ENCODE measurements at places on chromosomes 1 and 21. TPM values are rescaled to one million over a fixed set of nuclear protein-coding genes. Genes with fewer than 3 reads are reported as not detected.

GRCh38 chr1:11590395-11590794 is 63.8 kb downstream of the FBXO2 start:
- DNase-seq, result no peak

DNA sequence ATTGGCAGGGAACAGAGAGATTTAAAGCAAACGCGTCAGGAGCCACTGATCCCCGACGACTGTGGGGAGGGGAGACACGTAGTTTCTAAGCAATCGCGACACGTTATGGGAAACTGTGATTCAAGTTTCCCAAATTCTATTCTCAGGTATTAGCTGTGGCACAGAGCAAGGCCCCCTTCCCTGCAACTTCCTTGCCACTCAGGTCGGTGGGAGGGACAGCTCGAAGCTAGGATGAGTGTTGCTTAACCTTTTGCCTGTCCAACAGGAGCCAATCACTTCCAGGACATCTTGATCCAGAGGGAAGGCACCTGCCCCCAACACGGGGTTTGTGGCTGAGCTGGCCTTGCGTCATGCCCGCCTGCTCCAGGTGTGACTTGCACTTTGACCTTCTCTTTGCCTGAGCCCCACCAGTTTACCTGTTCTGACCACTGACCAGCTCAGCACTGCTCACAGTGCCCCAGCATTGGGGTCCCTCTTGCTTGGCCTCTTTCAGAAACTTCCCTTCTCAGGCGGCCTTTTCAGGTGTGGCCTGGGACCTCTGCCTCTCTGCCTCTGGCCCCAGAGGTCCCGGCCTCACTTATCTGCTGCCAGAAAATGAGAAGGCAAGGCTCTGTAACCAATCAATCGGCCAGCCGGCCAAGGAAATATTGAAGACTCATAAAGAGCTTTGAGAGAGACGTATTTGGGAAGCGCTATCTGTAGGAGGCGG is 24.6 kb downstream of the TEX35 start:
- peak; percentile 67 for DNase-seq

GRCh38 chr1:226481133-226481532 is 67.4 kb upstream of the STUM start:
- DNase-seq, result no peak

DNA sequence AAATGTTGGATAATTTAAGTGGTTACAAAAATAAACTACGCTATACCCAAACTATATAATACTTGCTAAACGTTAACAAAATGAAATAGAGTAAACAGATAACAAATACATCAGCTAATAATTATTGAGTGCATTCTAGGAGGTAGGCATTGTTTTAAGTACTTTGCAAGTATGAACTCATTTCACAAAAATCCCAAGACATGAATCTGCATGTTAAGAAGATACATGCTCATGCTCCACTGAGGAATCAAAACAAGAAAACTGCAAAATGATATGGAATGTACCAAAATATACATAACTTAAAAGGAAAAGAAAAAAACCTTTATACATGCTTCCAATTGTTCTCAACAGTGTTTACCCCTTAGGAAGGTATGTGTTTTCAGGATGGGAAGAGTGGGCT is 2.5 kb downstream of the FRRS1 start:
- no peak for DNase-seq

- no peak for DNase-seq
Measured at GRCh38 chr1:183137782-183138181, 48.3 kb upstream of the LAMC2 start.

DNA sequence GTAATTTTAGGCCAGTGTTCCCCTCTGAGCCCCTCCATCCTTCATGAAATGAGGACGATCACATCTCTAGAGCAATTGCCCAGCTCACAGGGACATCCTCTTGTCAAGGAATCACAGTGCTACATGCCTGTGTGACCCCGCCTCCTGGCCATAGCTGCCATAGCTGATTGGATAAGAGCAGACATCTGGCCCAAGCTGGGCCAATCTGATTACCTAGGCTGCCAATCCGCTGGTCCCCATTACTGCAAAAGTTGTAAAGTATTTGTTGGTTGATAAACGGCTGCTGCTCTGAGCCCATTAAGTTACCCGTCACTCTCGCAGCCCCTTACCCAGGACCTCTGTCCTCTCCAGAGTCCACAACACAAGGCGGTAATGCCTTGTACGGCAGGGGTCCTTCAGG is 8.3 kb downstream of the NT5C1A start:
- no peak for DNase-seq

GRCh38 chr1:200474633-200475032 is 64.8 kb upstream of the ZNF281 start:
- DNase-seq, result no peak

DNA sequence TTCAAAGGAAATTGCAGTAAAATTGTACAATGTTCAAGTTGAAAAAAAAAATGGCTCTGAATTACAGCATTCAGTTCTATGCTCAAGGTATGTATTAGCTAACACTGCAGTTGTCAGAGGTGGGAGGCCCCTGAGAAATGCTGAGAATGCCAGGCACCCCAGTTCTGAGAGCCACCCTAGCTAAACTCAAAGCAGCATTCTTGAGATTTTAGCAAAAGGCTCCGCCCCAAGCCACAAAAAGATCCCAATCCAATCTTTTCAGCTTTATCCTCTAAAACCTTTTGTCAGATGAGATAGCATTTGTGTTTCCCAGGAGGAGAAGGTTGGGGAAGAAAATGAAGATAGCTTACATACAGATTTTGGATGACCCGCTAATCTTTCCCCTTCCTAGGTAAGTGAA is 68.8 kb downstream of the SMYD2 start:
- no peak for DNase-seq

GRCh38 chr1:22201023-22201422 is 58.1 kb upstream of the WNT4 start:
- no peak for DNase-seq

DNA sequence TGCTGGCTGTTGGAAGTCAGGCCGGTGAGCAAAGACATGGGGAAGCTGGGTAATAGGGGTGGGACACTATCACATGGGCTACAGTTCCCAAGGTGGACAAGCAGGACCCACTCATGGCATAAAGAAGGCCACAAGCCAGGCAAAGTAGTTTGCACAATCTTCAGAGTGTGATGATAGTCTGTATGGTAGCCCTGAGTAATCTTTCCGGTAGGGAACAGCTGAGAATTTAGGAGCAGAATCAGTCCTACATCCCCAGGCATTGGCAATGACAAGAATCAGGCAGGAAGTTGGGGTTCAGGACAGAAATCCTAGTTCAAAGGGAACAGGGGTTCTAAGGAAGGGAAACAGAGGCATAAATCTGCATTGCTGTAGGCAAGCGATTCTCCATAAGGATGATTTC is 23.9 kb upstream of the SPATA6 start:
- DNase-seq, result no peak

DNA sequence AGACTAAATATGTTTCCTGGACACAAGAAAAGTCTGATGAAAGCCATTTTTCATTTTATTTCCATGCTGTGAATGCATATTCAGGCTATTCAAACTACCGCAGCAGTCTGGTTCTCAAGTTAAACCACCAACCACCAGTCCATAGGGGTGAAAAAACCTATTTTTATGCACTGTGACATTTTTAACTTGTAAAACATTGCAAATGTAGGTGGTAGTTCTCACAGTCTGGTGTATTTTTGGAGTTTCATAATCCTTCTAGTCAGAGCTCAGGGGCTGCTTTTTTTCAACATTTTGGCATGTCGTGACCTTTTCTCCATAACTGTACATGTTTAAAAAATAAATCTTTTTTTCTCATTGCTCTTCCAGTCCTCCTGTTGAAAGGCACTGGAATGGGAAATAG is 907.6 kb upstream of the ADGRL2 start:
- no peak for DNase-seq

DNA sequence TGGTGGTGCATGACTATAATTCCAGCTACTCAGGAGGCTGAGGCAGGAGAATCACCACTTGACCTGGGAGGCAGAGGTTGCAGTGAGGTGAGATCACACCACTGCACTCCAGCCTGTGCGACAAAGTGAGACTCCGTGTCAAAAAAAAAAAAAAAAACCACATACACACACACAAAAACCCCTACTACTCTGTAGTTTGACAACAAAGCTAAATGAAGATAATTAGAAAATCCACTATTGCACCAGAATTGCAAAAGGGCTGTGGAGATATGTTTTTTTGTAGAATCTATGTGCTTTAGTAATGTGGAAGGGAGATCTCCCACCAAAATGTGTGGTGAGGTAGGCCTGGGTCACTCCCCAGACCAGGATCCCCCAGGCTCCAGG is 32.2 kb upstream of the KHDRBS1 start:
- no peak for DNase-seq

DNA sequence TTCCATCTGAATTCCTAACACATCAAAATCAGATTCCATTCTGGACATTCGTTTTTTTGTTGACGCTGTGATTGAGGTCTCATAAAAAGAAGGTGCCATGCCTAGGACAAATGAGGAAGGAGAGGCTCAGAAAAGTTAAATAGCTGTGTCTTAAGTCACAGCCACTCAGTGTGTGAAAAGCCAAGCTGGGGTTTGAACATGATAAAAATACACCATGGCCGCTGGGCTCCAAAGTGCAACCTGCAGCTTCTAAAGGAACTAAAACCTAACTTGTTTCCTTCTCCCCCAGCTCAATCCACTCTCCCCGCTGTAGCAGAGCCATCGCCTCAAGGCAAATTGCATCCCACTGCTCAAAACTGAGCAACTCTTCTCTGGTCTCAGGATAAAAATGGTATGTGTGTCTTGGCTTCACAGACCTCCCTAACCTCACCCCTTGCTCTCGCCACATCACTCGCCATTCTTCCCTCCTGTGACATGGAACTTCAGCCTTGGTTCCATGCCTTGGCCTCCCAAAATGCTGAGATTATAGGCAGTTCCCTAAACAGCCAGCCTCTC is 22.1 kb upstream of the FAM20B start:
- no peak for DNase-seq

GRCh38 chr21:35226968-35227744 is 178.1 kb upstream of the RUNX1 start:
- no peak for DNase-seq

DNA sequence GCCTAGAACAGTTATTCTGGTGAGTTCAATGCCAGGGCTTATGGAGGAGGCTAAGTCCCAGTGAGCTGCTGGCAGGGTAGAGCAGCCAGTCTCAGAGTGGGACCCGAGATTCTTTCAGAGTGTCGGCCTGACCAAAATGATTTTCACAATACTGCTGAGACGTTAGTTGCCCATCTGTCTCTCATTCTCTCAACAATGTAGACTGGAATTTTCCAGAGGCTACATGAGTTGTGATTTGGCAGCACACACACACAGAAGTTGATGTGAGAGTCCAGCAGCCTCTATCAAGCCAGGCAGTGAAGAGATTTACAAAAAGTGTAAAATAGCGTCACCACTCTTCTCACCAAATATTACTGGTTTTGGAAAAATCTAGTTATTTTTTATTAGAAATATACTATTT is 21.7 kb downstream of the CACNA1S start:
- peak; percentile 3 for DNase-seq

DNA sequence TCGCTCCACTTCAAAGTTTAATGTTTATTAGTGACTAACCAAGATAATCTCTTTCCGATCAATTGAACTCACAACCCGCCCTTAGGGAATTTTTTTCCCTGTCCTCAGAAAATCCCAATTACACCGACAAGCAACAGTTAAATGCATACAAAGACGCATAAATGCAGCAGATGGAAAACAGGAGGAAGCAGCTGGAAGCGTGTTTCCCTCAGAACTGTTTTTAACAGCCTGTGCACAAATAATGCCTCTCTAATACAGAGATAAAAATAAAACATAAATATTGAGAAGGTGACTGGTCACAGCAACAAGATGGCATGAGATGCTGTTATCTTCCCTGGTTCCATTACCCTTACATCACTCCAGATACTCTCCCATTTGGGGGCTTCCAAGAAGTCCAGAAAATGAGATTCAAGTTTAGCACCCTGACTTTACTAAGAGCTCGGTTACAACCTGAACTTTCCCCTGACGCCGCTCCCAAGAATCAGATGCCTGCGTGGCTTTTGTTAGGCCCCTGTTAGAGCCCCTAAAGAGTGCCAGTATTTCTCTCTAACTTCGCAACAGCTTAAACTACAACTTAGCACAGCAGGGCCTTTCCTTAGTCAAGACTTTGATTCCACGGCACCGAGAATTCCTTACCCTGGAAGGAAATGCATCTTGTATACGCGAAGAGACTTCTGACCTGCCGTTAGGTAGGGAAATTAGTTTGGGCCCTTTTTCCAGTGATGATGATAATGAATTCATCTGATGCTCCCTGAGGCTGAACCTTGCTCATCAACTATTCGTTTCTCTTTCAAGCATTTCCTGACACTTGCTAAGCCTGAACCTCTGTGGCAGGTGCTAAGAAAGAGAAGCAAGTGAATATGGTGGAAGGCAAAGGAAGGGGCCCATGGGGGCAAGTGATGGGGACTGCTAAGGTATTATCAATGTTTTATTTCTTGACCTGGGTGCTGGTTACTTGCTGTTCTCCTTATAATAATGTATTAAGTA is 137.7 kb upstream of the SMYD2 start:
- DNase-seq, result no peak

DNA sequence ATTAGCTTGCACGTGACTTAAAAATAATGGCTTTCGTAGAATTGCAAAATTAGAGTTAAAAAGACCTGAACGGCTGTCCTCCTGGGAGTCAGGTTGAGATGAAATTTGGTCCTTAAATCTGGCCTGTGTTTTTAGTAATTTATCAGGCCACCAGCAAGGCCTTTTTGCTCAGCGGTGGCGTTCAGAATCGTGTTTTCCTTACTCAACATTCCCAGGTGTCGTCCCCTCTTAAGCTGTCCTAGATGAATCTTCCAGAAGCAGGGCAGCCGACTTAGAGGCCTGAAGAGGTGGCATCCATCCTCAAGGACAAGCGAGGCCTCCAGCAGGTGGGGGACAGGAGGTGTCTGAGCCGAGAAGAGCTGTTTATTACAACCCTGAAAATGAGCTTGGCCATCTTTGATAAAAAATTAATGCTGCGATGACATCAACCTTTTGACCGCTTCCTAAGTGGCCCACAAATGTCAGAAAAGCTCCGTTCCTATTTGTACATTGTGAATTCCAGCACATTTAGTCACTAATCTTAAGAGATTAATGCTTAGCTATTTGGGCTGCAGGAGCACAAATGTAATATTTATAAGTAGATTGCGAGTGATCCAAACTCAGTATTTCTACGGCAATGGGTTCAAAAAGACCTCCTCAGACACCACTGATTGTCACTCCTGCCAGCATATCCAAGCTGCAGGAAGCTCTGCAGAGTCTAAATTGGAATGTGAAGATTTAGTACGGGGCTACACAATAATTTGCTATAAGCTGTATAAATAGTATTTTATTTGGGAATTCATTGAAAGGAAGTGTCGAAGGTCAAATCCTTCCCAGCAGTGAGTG is 344.1 kb upstream of the VAMP3 start:
- peak; percentile 1 for DNase-seq

DNA sequence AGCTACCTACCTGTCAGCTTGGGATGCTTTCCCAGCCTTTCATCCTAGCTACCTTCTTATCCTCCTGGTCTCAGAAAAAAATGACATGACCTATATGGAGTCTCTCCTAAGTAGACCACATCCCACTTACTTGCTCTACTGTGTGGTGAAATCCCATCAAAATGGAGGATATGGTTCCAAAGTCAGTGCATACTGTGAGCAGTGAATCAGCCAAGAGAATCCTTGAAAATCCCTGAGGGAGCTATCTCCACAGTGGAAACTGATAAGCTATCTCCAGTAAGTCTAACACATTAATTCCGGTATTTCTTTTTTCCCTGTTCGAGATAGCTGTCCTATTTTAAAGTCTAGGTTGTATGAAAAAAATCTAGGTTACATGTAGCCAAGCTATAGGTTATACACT is 189.7 kb downstream of the FGGY start:
- no peak for DNase-seq

GRCh38 chr1:17585266-17585987 is 45.9 kb downstream of the ARHGEF10L start:
- no peak for DNase-seq

Gene SERPINC1
- not detected for total RNA-seq

Gene NPPA
- total RNA-seq, result not detected

Gene VSIG8
- total RNA-seq, result 0.21 TPM

Gene HSPA6
- total RNA-seq, result 9.0 TPM

Gene CFHR2
- not detected for total RNA-seq

Gene TLCD4
- 17.3 TPM for total RNA-seq

Gene EPRS1
- total RNA-seq, result 69.3 TPM
